ENCODE measurements at places on chromosomes 13 and 19. TPM values are rescaled to one million over a fixed set of nuclear protein-coding genes. Genes with fewer than 3 reads are reported as not detected.

GRCh38 chr13:82681535-82681934 is 1200.7 kb downstream of the SLITRK1 start:
- no peak for DNase-seq

- no peak for DNase-seq
Observed at GRCh38 chr13:28527629-28528028, 32.7 kb upstream of the FLT1 start.

DNA sequence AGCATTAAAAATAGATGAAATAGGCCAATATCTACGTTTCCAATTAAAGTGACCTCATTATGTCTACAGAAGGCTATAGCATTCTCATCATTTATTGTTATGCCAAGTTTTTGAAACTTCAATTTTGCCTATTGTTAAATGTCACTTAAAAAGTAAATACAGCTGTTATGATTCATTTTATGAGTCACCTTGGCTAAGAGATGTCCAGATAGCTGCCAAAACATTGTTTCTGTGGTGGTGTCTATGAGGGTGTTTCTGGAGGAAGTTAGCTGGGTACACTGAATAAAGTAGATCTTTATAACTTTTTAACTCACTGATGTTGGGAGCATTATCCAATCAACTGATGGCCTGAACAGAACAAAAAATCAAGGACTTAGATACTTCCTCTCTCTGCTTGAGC is 1209.7 kb upstream of the PCDH9 start:
- no peak for DNase-seq

DNA sequence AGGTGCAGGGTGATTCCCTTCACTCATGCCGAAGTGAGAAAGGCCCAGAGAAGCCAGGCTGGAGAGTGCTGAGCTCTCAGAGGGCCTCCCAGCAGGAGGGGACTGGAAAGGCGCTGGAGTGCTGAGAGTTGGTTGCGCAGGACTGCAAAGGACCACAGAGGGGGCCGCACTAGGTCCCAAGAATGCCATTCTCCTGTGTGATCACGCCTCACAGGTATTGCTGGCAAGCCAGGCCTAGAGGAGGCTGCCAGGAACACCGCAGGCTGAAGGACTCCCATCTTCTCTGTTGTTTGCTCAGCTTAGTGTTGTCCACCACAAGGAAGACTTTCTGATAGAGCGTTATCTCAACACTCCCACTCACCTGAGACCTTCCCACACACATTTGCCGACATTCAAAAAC is 165.0 kb downstream of the FGF14 start:
- DNase-seq = no peak

DNA sequence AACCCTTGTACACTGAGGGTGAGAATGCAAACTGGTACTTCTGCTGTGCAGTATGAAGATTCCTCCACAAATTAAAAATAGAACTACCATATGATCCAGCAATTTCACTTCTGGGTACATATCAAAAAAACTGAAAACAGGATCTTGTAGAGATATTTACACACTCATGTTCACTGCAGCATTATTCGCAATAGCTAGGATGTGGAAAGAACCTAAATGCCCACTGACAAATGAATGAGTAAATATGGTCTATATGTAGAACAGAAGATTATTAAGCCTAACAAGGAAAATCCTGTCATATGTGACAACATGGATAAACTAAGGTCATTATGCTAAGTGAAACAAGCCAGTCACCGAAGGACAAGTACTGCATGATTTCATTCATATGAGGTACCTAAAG is 304.7 kb downstream of the ENOX1 start:
- DNase-seq = no peak

GRCh38 chr13:102504002-102504401 is 92.8 kb upstream of the TPP2 start:
- DNase-seq = no peak

DNA sequence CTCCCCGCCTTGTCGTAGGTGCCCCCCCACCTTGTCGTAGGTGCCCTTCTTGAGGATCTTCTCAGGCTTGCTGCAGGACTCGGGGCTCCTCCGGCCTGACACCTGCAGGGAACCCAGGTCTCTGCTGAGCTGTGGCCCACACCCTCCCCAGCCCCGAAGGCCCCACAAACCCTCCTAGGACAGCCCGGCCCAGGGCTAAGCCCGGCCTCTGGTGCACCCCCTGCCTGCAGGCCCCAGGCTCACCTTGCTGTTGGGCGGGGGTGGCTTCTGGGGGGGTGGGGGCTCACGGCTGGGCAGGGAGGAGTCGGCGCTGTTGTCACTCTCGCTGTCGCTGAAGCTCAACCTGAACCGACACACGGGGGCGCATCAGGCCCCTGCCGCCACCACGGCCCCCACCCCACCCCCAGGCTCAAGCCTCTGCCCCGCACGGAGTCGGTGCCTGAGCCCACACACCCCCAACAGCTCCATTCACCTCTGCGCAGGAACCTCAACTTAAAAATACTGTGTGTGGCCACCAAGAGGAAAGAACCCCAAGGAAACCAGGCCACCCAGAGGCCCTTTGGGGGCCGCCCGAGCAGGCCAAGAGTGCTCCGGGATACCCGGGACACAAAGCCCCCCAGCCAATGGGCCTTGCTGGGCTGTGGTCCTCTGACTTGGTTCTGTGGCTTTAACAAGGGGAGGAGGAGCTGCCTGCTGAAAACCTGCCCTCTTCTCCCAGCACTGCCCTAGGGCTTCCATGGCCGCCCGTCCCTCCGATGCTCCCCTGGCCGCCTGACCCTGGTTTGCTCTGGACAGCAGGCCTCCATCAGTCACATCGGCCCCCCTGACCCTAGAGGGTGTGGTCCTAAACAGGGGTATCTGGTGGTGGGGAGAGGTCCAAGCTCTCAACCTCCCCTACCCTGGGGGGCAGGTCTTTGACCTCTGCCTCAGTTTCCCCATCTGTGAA is 65.8 kb downstream of the MLLT1 start:
- DNase-seq = no peak

GRCh38 chr19:14650161-14650560 is 24.5 kb downstream of the ADGRE3 start:
- DNase-seq = no peak

GRCh38 chr19:40411125-40411842 is 1.9 kb downstream of the PRX start:
- DNase-seq = no peak

DIRAS1 gene
- 0.60 TPM for total RNA-seq

Data from T-cell (primary cell).